Left lung (tissue), 14 donors: ENCODE measurements at places on chromosomes 1 and 21.

- no peak for DNase-seq
Observed at GRCh38 chr1:229364207-229365065, 21.6 kb upstream of the CCSAP start.

GRCh38 chr1:112674440-112674985, at the start of gene MOV10:
Gene MOV10, plus strand, starts transcription at chr1:112674659. Its CDS starts 254 bp downstream, at chr1:112674913.
- DNase-seq = peak; percentile 92

DNA sequence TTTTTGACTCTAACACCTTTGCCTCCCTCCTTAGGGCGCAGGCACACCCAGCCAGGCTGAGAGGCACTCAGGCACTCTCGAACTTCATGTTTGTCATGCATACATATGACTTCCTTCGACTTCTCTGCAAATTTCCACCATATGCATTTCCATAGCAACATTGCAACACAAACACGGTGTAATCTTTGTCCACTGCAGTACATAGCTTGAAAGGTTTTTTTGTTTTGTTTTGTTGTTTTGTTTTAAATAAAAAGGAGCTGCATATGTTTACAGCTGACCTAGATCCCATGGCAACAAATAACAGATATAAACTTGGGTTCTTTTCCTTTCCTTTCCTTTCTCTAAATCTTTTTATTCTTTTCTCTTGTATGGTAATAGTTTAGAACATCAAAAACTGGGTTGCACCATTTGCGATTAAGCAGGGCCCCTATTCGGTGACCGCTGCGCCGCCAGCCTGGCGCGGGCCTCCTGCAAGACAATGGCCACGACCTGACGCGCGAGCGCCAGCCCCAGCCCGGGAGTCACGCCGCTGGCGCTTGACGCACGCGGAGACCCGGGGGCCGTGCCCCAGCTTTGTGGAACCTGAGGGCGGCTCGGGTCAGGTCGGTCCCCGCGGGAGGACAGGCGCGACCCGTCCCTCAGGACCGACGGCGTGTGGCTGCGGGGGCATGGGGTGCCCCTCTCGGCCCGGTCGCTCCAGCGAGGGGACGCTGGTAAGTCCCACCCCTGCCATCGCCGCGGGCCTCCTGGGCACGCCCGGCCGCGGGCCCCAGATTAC, 35.2 kb downstream of the CCN1 start:
- DNase-seq = no peak

- DNase-seq = no peak
Observed at GRCh38 chr1:33394770-33395169, 36.1 kb downstream of the PHC2 start.

- DNase-seq = no peak
Observed at GRCh38 chr1:156464825-156465452, 35.6 kb downstream of the MEF2D start.

DNA sequence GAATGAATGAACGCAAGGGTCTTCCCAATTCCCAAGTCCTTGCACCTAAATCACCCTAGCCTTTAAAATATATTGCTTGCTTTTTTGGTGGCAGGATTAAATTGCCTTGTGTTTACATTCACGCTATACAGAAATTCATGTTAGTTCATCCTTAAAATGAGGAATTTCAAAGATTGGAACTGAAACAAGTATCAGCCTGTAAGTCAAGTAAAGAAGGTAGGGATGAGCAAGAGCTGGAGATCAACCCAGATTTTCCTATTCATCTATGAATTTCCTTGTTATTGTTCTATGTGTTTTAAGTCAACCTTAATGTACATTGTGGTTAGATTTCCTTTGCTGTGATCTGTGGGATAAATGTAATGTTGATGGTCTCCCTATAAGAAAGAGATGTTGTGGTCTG, 248.2 kb downstream of the NFIA start:
- no peak for DNase-seq

DNA sequence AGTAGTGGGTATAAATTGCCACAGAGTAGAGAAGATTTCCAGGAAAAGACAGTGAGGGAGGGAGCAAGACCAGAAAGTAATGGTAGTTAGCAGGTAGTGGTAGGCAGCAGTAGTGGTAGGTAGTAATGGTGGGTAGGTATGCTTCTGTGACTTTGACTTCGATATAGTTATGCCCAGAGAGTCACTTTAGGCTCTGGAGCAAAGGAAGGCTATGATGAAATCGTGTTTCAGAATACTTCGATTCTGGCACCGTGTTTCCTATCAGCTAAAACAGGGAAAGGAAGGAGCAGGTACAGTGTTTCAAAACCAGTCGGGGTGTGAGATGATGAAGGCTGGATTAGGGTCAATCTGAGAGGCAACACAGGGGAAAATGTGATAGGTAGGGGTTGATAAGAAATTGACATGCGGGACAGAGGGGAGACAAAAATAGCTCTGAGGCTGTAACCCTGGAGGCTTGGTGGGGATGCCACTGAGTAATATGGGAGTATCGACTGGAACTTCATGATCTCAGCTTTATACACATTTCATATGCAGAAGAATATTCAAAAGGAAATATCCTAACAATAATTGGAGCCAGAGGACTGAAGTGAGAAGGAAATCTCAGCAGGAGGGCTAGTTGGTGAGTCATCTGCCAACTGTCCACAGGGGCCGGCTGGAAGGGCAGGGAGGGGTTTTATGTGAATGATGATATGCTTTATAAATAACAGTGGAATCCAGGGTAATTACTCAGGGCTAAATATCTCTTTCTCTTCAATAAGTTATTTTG, 25.2 kb upstream of the TRIM45 start:
- DNase-seq = no peak

DNA sequence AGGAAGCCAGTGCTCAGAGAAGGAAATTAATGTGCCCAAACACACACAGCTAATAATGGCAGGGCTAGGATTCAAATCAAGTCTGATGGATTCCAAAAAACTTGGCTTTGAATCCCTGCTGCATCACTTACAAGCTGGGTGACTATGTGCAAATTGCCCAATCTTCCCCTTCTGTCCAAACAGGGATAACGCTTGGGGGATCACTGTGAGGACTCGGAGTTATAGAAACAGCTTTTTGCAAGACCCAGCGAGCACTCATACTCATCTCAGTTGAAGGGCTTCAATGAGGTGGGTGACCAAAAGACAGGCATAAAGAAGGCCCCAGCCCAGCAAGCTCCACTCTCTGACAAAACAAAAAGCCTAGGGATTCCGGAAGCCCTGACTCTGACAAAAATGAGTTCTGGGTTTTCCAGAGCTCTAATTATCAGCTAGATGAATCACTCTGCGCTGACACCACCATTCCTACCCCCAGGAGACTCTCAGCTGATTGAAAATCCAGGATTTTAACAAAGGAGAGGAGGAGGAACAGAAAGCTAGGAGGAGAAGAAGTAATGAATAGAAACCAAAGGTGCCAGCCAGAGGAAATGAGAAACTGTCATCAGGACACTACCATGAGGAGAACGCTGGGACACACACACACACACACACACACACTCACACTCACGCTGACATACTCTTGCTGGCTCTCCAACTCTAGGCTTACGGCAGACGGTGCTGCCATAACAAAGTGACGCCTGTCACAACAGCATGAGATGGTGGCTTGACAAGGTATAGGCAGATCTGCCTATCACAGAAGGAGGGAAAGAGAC, 1.6 kb upstream of the STK40 start:
- no peak for DNase-seq

- DNase-seq = no peak
Observed at GRCh38 chr21:42216726-42217572, 2.0 kb upstream of the ABCG1 start.

DNA sequence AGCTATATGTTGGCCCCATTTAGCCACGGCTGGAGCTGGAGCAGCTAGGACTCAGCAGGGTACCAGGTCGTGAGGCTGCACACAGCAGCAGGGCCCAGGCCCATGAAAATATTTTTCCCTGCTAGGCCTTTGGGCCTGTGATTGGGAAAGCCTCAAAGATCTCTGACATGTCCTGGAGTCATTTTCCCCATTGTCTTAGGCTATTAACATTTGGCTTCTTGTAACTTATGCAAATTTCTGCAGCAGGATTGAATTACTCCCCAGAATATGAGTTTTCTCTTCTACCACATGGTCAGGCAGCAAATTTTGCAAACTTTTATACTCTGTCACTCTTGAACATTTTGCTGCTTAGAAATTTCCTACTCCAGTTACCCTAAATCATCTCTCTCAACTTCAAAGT, 11.2 kb downstream of the CFHR2 start:
- no peak for DNase-seq

DNA sequence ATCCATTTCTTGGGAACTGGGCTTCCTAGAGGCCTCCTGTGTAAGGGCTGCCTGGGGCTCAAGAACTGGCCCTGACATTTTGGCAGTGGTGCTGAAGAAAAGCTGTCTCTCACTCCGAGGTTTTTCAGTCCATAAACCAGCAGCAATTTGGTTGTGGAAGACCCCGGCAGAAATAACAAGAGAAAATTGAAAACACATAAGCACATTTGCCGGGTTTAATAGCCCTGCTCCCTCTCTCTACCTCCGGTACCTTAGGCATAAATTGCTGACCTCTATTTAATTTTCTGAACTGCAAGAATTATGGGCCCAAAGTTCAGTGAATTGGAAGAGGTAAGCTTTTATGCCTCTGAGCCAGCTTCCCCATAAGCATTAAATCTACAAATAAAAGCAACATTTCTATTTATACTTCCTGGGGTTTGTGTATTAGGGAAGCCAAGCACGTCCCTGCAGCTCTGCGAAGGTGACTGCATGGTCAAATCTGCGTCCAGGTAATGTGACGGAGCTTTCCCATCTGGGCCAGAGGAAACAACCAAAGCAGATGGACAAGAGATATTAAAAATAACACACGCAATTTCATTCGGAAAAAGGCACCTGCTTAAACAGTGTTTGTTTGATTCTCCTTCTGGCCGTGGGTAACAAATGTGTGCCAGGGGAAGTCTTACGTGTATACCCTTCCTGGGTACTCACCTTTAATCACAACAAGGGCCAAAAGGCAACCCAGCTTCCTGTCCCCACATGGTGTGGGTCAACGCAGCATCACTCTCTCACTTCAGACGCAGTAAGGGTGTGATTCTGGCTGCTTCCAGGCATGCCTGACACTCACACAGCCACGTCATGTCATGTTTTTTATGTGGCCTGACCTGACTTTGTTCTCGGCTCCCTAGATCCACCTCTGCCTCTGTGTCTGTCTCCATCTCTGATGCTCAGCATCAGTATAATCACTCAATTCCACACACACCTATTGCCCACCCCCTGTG, 69.2 kb downstream of the PAPPA2 start:
- DNase-seq = no peak

DNA sequence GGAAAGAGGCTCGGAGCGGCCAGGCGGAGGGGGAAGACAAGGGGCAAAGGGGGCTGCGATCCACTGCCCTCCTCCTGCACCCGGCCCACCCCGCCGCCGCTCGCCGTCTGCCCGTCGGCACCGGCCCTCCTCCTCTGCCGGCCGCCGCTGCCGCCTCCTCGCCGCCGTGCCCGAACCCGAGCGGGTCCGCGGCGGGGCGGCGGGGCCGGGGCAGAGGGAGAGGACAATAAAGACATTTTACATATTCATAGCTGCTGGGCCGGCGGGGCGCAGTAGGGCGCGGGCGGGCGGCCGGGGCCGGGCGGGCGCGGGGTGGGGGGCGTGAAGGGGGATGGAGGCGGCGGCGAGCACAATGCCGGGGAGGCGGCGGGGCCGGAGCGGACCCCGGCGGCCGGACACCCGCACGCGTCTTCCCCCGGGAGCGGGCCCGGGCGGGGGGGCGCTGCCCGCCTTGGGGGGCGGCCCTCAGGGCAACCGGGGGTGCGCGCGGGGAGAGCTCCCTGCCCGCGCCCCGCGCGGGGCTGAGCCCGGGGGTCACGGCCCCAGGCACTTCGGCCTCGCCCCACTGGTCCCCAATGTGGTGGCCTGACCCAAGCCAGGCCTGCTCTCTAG, 546 bp downstream of the POU2F1 start:
- no peak for DNase-seq

- no peak for DNase-seq
Observed at GRCh38 chr1:164611754-164612642, 53.0 kb downstream of the PBX1 start.

GRCh38 chr1:108208724-108209446, 8.7 kb upstream of the SLC25A24 start:
- peak; percentile 44 for DNase-seq

- no peak for DNase-seq
Observed at GRCh38 chr1:219092206-219092605, 81.5 kb upstream of the LYPLAL1 start.

GRCh38 chr21:39034590-39035536, 148.4 kb downstream of the PSMG1 start:
- no peak for DNase-seq

- no peak for DNase-seq
Observed at GRCh38 chr1:45908611-45909140, 105.3 kb downstream of the MAST2 start.

DNA sequence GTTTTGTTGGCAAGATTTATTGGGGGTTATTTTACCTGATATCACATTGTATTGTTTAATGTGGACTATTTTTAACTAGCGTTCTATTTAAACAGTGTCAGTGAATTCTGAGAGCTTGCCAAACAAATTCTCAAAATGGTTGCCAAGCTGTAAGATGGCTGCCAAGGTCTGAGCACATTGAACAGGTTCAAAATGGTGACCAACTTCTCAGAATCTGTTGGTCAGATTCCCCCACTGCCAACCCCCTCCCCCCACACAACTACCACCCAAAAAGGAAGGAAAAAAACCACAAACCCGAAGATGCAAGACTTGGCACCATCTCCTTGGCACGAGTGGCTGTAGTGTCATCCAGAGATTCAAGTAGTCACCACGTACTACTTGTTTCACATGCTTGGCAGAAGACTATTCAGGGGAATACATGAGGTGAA, 159.1 kb downstream of the NFIA start:
- DNase-seq = no peak

- DNase-seq = no peak
Observed at GRCh38 chr1:186016856-186017255, 282.7 kb downstream of the HMCN1 start.

DNA sequence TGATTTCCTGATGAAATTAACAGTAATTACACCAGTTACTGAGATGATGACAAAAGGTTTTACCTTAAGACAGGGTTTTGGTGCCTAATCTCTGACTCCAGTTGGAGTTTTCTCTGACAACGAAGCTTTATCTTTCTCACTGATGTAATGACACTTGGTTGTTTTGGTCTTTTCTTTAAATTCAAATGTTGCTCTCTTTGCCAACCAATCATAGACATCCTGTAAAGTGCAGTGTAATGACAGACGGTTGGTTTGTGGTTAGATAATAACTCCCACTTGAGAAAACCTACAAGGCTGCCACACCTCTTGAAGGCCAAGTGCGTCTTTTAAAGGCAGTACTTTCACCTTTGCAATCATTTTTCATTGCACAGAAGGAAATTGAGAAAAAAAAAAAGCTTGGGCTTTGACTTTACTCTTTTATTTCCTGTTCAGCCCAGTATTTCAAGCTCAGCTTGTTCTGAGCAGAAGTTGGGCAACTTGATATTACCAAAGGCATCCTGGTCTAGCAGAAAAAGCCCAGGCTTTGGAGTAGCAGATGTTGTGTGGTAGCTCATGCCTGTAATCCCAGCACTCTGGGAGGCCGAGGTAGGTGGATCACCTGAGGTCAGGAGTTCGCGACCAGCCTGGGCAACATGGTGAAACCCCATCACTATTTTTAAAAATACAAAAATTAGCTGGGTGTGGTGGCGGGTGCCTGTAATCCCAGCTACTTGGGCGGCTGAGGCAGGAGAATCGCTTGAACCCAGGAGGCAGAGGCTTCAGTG, 14.9 kb downstream of the PDIK1L start:
- DNase-seq = peak; percentile 72
